ENCODE measurements at places on chromosomes 16 and 17.

GRCh38 chr17:61478026-61478789 is 26.0 kb downstream of the TBX4 start:
- DNase-seq, result no peak

GRCh38 chr17:55763856-55764255 is 13.0 kb downstream of the PCTP start:
- no peak for DNase-seq

- no peak for DNase-seq
Observed at GRCh38 chr17:74394977-74395376, 27.7 kb downstream of the GPR142 start.

GRCh38 chr16:23865853-23866252 is 30.1 kb downstream of the PRKCB start:
- DNase-seq, result no peak

GRCh38 chr17:36689089-36689667 is 87.8 kb downstream of the MRM1 start:
- DNase-seq, result no peak
